ENCODE measurements at places on chromosomes 6 and 20. TPM values are rescaled to one million over a fixed set of nuclear protein-coding genes. Genes with fewer than 3 reads are reported as not detected.

Gene FAM83D
- total RNA-seq: 51.9 TPM

Gene SALL4
- 0.11 TPM for total RNA-seq

GRCh38 chr20:51460569-51461265 lies 81.8 kb downstream of the NFATC2 start:
- DNase-seq: no peak

DNA sequence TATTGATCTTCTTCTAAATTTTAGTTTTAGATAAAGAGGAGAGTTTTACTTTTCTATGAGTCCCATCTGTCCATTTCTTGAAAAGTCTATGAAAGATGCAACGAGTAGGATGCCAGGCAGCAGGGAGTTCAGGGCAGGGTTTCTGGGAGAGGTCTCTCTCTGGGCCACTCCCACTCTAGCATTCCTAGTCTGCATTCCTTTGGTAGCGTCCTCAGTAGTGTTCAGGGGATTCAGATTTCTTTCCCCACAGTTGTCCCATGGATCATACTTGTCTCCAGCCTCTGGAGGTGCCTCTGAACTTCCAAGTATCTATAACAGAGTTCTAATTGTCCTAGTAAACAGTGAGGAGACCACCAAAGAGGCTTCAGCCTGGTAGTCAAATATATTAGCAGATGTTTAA lies 225.3 kb downstream of the RIMS1 start:
- no peak for DNase-seq

Measured in K562 (cell line).